ENCODE measurements at places on chromosomes 13 and 19.

DNA sequence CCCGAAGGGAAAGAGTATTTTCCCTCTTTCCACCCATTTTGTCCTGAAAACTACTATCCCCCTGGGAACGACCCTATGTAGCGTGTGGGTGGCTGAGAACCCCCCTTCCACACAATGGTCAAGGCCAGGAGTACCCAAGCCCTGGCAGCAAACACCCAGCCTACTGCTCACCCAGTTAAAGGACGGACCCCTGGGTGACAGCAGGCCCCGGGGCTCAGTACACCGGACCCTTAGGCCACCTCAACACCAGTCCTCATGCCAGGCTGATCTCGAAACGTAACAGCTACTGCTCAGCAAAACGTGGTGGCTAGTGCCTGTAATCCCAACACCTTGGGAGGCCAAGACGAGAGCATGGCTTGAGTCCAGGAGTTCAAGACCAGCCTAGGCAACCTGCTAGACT is 1.4 kb downstream of the ANKRD27 start:
- no peak for DNase-seq

GRCh38 chr13:42484386-42484785 is 89.6 kb upstream of the TNFSF11 start:
- DNase-seq, result no peak

GRCh38 chr19:778910-779653 is 18.2 kb upstream of the PTBP1 start:
- DNase-seq, result no peak

DNA sequence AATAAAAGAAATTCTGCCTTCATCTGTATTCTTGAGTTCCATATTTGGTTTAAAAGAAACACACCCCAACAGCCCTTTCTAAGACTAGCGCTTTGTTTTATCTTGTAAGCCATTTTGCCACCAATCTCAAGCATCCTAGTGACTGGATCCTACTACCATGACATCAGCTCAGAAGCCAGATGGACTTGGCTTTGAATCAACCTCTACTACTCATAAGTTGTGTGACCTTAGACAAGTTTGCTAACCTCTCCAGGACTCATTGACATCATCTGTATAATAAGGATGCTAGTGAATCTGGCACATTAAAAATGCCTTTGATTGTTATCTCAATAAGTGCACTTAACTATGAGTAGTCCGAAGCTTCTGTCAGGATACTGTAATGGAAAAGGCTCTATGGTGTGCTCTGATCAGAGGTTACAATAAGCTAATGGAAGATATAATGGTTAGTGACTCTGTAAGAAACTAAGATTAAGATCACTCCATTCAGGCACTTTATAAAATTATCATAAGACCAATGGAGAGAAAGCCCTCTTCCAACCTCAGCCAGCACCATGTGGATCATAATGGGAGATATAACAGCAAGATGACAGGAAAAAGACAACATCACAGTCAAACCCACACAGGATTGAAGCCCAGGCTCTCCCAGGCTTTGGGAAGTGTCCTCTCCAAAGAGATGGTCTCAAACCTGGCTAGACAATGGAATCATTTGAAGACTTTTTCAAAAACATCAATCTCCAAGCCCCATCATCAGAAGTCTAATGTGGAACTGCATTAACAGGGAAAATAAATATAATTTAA is 180.6 kb upstream of the MIR17HG start:
- DNase-seq, result no peak

DNA sequence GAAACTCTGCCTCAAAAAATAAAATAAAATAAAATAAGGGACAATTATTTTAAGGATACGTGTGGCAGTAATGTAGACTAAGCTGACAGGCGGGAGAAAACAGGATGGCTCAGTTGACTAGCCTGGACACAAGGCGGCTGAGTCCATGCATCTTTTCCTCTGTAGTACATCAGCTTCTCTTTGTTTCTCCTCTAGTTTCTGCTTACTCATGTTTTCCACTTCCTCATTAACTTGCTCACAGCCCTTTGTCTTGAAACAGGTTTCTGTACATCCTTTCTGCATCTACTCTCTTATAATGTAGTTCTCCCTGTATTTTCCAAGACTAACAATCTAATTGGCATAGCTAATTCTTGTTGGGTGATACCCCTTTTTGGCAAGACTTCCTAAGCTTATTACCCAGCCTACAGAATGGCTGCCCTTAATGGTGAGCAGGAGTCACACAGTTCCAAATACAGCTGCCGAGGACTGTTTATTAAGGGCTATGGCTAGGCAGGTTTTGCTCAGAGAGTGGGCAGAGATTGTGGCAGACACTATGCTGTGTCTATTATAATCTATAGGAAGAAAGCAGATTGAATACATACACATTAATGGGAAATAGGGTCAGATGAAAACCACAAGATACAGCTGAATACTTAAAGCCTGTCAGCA is 58.7 kb upstream of the KLF5 start:
- peak; percentile 33 for DNase-seq

DNA sequence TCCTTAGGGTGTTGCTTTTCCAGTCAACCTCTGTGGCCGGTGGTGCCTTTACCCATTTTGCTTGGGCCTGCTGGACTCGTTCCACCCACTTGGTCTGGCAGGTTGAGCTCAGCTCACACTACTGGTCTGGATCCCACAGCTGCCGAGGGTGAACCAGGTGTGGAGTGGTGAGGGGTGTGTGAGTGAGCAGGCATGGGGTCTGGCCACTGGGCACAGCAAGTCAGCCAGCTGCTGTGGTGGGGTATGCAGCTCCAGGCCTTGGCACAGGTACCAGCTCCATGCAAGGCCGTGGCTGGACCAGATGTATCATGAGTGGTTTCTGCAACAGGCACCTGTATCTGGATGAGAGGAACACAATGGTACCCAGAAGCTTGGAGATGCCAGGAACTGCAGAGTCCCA is 277.6 kb upstream of the KLHL1 start:
- DNase-seq, result no peak

- no peak for DNase-seq
Measured at GRCh38 chr19:39817888-39818561, 15.9 kb downstream of the DYRK1B start.

DNA sequence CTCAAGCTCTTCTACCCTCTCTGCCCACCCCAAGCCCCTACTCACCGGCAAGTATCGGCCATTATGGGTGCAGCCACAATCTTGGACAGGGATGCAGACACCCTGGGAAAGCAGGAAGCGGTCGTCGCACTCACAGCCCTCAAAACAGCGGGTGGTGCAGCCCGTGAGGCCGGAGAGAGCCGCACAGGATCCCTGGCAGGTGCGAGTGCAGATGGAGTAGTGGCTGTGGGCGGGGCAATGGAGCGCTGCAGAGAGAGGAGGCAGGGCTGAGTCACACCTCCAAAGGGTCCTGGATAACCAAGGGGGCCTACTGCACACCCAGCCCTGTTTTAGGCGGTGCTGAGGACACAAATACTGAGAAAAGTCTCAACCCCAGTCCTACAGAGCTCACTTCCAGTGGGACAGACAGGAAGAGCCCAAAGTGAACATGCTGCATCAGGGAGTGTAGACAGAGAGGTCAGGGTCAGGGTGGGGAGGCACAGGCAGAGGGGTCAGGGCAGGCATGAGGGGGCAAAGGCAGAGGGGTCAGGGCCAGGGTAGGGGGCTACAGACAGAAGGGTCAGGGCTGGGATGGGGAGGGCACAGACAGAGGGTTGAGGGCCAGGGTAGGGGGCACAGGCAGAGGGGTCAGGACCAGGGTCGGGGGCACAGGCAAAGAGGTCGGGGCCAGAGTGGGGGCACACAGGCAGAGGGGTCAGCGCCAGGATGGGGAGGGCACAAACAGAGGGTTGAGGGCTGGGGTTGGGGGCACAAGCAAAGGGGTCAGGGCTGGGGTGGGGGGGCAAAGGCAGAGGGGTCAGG is 24.2 kb upstream of the FBL start:
- peak; percentile 78 for DNase-seq

DNA sequence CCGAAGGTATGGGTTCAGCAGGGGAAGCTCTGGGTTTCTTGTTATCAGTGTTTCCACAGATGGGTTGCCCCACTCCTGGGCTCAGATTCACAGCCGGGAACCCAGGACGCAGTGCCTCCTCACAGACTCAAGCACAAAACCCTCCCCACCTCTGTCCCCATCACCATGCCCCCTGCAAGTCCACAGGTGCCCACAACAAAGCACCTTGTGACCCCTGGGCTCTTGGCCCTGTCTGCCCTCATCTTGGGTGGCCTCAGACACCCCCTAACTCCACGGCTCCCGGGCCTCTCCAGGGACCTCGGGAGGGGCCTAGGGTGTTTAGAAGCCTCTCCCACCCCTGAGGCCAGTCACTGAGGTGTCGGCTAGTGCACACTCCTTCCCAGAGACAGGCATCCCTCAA is 231.7 kb downstream of the TUBA3C start:
- no peak for DNase-seq

DNA sequence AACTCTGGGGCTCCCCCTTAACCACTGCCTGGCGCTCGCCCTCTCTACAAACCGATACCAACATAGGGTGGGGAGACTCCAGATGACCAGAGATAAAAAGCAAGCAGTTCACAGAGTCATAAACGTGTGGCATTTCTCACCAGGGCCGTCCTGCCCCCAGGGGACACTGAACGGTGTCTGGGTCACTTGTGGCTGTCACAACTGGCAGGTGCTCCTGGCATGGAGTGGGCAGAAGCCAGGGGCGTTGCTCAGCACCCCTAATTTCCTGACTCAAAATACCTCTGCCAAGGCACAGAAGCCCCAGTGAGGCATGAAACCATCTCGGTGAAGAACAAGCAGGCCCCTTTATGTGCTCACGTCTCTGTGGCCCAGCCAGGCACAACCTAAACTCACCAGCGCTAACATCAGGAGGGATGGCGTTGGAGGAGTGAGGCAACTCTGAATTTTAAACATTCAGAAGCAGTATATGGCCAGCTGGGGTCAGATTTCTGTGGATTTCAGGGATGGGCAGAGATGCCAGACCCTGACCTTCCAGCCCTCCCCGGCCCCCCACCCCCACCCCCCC is 1.8 kb downstream of the PIP5K1C start:
- no peak for DNase-seq

GRCh38 chr19:3632098-3632497 is 5.5 kb upstream of the CACTIN start:
- DNase-seq, result no peak

- DNase-seq, result no peak
Measured at GRCh38 chr13:53822136-53822535, 793.5 kb downstream of the OLFM4 start.

DNA sequence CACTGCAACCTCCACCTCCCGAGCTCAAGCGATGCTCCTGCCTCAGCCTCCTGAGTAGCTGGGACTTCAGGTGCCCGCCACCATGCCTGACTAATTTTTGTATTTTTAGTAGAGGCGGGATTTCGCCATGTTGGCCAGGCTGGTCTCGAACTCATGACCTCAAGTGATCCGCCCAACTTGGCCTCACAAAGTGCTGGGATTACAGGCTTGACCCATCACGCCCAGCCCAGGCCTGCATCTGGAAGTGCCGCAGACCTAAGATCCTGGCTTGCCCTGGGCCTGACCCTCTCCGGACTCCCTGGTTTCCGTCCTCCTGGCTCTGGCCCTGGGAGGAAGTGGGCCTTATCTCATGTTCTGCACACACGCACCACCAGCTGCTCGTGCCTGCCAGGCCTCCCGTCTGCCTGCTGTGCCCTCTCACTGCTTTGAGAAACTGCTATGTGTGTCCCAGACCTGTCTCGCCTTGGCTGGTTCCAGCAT is 4.7 kb upstream of the PTGIR start:
- no peak for DNase-seq

GRCh38 chr13:97194479-97194878 is 27.7 kb upstream of the MBNL2 start:
- DNase-seq, result no peak

DNA sequence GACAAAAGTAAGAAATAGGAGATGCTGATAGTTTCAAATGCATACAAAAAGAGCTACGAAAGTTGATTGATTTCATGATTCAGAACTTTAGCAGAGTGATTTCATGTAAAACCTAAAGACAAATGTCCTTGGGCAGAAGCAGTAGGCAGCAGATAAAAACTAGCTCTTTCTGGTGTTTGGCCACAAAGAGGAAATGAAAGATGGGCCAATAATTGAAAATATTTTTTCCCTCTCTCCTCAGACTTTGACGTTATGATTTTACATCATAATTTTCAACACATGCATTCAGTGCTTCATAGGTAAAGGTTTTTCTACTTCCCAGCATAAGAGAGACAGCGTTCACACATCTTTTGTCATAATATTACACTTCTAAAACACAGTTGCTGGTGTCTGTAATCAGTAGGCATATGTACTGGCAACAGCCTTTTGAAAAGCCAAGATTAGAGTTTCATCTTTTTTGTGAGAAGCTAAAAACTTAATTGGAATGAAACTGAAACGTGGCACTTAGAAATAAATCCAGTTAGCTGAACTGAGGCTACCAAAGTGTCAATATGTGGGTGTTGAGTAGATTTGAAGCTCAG is 9.3 kb downstream of the SCEL start:
- no peak for DNase-seq

DNA sequence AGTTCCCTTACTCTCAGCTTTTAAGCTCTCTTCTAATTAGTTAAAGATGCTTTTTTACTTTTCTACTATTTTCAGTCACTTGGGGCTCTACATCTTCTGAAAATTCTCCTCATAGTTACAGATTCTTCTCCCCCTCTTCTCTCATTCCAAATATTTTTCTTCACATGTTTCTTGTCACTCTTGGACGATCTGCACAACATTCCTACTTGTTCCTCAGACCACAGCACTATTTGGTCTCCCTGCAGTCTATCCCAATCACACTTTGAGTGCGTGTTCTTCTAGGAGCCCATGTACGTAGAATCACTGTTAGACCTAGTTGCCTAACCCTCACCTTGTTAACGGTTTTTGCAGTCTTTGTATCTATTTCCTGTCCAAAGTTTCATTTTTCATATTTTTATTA is 222.5 kb upstream of the SPRY2 start:
- DNase-seq, result no peak

DNA sequence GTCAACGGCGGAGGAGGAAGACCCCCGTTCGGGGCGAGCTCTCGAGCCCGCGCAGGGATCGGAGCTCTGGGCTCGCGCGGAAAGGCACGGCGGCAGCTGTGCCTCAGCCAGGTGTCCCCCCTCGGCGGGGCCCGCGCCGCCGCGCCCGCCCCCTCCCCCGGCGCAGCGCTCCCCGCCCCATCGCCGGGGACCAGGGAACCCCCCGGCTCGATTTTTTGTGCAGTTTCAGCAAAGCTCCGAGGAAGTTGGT is 110.0 kb downstream of the KCNRG start:
- no peak for DNase-seq

DNA sequence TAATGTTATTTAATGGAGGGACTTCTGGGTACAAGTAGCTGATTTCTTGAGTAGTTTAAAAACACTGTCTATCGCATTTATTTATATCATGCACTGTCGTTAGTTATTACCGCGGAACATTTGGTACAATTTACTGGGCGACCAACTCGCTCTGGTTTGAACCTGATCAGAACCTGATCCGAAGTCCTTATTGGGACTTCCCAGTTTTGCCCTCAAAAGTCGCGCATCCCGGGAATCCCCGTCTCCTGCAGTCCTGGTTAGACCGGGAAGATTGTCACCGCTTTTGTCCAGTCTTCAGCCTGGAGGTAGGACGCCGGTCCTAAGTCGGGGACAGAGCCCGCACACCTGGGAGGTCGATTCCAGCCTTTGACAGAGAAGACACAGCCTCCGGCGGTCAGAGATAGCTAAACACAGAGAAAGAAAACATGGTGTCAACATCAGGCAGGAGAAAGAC is 694 bp downstream of the CLN5 start:
- no peak for DNase-seq

- peak; percentile 92 for DNase-seq
Measured at GRCh38 chr19:21767065-21767800, at the start of gene ZNF100. Gene ZNF100 (minus strand): TSS chr19:21767579. CDS start chr19:21767429, 150 bp downstream.

All from NCI-H774 (cell line).